Femur (tissue), 1 donor: ENCODE measurements at places on chromosomes 13 and 19.
A peak's percentile ranks its signal among the peaks of the same experiment; 100 is the strongest.

DNA sequence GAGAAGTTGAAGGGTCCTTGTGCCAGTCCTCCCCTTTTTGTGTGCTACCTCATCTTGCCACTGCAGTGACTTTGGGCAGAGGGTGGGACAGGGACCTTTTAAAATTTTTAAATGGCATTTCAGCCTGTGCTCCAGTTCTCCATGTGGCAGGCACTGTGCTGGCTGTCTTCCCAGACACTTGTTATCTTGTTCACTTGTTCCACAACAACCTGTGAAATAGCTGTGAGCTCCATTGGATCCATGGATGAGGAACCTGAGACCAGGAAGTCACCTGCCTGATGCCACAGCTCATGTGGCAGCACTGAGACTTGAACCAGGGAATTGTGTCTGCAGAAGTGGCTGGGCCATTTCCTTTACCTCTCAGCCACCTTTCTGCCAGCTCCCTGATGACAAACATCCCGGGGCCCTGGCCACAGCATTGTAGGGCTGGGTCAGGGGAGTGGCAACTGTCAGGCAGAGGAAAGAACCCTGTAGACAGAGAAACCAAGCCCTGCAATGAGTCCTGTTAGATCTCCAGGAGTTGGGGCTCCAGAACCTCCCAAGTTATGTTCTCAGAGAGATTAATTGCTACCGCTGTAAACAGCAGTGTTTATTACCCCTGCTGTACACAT is 6.4 kb downstream of the EGLN2 start:
- no peak for DNase-seq

DNA sequence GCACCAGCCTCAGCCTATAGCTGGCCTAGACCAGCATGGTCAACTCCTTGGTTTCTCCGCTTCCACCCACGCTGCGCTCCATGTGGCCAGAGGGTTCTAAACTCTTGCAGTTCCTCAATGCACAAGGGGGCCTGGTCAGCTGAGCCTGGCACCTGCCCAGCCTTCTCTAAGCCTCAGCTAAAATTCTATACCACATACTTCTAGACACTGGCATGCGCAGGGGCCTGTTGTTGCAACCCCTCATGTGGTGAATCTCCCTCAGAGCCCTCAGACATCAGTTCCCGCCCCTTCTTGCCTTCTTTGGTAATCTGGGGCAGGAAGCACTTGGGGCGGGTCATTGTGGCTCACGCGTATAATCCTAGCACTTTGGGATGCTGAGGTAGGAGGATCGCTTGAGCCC is 19.7 kb upstream of the LDLR start:
- DNase-seq = no peak

DNA sequence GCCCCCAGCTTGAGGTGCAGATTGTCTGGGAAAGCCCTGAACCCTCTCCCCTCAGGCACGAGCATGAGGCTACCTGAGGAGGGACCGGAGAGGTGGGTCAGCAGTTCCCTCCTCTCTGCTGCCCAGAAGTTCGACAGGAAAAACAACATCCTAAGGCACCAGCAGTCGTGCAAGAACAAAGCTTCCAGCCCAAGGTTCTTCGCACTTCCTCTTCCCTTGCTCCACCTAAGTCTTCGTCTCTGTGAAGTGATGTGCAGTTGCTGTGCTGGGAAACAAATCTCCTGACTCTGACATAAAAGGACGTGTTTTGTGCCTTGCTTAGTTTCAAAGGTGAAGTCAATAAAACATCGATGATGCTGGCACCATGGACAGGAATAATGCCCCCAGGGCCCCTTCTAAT is 173.3 kb downstream of the USP12 start:
- DNase-seq = no peak

- DNase-seq = no peak
Observed at GRCh38 chr13:37379841-37380240, 218.7 kb downstream of the POSTN start.

GRCh38 chr19:19460761-19461265 is 54.5 kb downstream of the TSSK6 start:
- no peak for DNase-seq

DNA sequence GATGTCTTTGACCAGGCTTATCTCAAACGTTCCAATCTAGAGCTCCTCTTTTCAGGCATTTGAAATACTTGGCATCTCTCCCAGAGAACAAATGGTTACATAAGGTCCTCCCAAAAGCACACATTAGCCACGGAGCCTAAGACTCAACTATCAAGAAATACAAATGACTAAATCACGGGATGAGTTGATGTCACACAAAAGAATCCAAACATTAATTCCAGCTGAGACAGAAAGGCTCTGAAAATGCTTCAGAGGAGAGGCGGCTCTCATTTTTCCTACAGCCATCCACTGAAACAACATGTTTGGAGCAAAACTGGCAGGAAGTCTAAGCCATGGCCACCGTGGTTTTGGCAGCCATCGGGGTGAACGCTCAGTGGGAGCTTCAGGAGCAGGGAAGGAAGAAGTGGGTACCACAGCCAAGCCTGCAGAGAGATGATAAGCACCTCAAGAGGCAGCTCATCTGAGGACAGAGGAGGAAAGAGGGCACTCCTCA is 122.5 kb downstream of the STK24 start:
- no peak for DNase-seq

DNA sequence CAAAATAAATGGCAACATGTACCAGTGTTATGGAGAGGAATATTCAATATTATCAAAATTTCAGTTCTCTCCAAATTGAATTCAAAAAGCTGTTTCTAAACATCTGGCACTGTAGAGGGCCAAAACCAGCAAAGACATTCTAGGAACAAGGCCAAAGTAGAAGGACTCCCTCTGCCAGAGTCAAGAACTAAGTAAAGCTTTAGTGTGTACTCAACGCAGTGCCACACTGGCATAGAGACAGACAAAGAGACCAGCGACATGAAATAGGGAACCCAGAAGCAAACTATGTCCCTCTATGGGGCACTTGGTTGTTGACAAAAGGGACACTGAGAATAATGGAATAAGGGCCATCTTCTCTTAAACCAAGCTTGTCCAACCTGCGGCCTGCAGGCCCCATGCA is 15.6 kb downstream of the SCGB2B2 start:
- DNase-seq = no peak

DNA sequence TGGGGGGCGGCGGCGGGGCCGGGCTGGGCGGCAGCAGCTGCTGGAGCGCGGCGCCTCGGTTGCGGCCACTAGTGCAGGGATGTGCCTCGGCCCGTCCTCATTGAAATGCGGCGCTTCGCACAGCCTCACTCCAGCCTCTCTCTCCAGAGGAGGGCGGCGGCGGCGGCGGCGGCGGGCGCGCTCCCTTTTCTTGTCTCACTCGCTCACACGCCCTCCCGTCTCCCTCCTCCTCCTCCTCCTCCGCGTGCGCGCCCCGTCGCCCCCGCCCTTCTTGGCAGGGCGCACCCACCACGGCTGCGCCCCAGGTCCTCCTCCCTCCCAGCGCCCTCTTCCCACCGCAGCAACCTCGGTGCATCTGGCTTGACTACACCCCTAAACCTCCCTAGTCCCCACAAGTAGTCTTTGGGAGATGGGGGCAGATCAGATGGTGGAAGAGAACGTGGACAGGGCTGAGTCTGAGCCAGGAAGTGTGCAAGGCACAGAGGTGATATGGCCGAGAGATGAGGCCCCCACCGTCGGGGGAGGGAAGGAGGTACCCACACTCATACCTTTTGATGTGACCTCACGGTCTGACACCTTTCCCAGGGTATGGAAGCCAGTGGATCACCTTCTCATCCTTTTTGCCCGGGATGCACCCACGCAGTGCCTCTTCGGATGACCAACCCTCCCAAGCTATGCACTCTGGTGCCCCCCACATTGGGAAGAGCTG is at the start of gene DCLK1:
DCLK1 (minus strand) TSS at position 161 of the 709 bp plus-strand sequence.
- DNase-seq = peak; percentile 87

GRCh38 chr13:30757026-30757742 is 21.8 kb downstream of the ALOX5AP start:
- DNase-seq = no peak

DNA sequence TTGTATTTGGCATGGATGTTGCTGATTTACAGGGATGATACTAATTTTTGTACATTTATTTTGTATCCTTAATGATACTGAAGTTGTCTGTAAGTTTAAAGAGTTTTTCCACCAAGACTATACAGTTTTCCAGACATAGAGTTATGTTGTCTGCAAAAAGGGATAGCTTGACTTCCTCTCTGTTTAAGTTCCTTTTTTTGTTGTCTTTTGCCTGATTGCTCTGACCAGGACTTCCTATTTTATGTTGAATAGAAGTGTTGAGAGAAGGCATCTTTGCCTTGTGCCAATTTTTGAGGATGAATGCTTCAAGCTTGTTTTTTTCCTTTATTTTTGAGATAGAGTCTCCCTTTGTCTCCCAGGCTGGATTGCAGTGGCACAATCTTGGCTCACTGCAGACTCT is 36.8 kb upstream of the ZNF681 start:
- DNase-seq = no peak

DNA sequence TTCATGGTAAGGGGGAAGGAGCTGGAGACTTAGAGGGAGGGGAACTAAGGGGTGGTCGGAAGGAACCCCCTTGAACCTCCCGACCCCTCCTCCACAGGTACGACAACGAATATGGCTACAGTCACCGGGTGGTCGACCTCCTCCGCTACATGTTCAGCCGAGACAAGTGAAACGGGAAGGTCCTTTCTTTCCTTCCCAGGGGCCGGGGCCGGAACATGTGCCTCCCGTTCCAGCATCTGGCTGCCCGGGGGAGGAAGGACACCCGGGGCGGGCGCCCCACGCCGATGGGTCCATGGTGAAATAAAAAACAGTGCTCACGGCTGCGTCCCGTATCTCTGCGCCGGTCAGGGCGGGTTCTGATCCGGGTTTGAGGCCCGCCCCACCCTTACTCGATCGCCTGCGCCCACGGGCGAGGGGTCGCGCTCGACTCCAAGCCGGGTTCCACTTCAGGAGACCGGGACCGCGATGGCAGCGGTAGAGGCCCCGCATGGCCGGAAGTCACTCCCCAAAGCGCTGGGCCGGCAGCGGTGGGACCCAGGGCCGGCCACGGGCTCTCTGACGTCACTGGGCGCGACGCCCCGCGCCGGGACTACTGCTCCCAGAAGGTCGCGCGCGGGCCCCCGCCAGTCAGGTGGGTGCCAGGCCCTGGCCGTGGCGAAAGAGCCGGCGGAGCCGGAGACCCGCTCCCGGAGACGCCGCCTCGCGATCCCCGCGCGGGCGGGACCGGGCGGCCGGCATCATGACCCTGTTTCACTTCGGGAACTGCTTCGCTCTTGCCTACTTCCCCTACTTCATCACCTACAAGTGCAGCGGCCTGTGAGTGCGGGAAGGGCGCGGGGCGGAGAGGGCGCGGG is at the start of gene TMEM147:
TMEM147 (plus strand) TSS at position 626 of the 854 bp plus-strand sequence; CDS start at position 740, 114 bp downstream.
- peak; percentile 93 for DNase-seq

DNA sequence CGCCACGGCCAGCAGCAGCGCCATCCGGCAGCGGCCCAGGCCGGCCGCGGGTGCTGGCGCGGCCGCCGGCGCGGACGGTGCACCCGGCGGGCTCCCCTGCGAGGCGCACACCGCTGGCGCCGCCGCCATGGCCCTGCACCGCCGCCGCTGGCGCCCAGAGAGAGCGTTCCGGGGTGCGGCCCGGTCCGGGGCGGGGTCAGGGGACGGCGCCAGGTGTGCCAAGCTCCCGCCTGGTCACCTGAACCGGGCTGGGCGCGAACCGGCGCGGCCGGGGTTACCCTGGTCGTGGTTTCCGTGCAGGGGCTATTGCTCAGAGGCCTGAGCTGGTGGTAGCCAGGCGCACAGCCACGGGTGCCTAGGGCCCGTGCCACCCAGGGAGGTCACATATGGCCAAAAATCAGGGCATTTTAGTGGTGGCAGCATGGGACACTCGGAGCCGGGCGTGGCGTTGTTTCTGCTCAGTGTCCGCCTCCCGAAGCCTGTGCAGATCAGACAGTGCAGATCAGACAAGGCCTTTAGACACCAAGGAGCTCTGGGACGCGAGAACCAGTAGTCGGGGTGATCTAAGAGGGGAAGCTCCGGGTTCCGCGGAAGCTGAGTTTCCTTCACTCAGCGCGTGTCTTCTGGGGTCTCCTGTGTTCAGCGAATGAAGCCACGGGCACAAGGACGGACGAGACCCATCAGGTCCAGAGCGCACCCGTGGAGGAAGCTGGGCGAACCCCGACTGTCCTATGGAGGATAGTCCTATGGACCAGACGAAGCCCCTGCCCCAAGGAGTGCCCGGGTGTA is at the start of gene TMEM238:
TMEM238 (minus strand) TSS at position 162 of the 789 bp plus-strand sequence; CDS start at position 129, 33 bp downstream.
- DNase-seq = no peak

- no peak for DNase-seq
Observed at GRCh38 chr19:16372065-16372915, 47.7 kb downstream of the KLF2 start.

DNA sequence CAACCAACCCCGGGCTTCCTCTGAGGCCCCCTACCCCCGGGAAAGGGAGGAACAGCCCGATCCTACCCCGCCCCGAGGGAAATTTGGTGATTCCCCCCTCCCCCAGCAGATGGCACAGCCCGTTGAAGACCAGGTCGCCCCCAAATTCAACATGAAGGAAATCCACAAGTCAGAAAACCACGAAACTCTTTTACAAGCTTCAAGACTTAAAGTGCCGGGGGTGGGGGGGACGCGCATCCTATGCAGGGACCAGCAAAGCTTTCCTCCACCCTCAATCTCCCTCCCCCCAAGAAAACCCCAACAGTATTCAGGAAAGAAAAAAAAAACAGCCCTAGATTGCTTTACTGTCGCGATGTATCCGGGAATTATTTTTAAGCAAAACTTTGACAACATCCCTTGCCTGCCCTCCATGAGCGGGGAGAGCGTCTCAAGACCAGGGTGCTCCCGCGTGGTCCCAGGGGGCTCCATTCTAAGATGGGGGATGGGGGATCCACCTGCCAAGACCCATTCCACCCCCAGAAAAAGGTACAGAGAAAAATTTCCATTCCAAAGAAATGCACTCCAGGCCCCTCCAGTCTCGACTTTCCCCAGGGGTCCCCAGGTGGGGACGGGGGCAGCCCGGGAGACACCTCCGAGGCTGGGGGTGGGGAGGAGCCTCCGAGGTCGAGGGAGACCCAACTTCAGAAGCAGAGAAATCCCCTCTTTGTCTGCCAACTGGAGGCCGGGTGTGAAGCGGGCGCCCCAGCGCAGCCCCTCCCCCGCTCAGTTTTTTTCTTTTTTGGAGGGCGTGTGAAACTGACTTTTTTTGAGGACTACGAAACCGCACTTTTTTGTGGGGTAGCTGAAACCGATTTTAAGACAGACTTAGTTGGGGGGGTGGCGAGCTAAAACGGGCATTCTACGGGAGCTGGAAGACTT is 1.5 kb downstream of the TCF3 start:
- peak; percentile 64 for DNase-seq

DNA sequence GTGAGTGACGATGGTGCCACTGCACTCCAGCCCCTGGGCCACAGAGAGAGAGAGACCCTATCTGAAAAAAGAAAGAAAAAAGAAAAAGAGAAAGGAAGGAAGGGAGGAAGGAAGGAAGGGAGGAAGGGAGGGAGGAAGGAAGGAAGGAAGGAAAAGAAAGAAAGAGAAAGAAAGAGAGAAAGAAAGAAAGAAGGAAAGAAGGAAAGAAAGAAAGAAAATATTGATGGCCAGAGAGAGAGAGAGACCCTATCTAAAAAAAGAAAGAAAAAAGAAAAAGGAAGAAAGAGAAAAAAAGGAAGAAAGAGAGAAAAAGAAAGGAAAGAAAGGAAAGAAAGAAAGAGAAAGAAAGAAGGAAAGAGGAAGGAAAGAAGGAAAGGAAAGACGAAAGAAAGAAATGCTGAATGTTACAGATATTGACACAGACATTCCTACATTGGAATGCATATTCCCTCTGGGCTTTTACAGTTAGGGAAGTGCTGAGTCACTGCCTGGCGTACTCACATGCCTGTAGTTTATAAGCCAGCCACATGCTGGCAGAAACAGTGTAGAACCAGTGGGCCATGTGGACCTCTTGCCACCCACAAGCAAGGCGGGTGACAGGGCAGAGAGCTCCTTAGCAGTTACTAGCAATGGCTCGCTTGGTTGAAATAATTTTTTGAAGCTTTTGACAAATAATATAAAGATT is 34.6 kb upstream of the SLC46A3 start:
- DNase-seq = peak; percentile 52
